ENCODE measurements at places on chromosomes 5 and 9. TPM values are rescaled to one million over a fixed set of nuclear protein-coding genes. Genes with fewer than 3 reads are reported as not detected.

NOL8 gene
- total RNA-seq = 29.5 TPM

C7 gene
- total RNA-seq = not detected

EEIG1 gene
- 21.4 TPM for total RNA-seq

PNPLA7 gene
- 0.36 TPM for total RNA-seq

MELK gene
- total RNA-seq = 91.5 TPM

CDX1 gene
- total RNA-seq = not detected

LTC4S gene
- 13.4 TPM for total RNA-seq

CORO2A gene
- total RNA-seq = 12.5 TPM

DNA sequence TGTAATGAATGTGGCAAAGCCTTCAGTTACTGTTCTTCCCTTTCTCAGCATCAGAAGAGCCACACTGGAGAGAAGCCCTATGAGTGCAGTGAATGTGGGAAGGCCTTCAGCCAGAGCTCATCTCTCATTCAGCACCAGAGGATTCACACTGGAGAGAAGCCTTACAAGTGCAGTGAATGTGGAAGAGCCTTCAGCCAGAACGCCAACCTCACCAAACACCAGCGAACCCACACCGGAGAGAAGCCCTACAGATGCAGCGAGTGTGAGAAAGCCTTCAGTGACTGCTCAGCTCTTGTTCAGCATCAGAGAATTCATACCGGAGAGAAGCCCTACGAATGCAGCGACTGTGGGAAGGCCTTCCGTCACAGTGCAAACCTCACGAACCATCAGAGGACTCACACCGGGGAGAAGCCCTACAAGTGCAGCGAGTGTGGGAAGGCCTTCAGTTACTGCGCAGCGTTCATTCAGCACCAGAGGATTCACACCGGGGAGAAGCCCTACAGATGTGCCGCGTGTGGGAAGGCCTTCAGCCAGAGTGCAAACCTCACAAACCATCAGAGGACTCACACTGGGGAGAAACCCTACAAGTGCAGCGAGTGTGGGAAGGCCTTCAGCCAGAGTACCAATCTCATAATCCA, 6.8 kb downstream of the RPL12 start:
- no peak for DNase-seq

- DNase-seq = no peak
Measured at GRCh38 chr5:111734013-111734412, 23.0 kb downstream of the NREP start.

DNA sequence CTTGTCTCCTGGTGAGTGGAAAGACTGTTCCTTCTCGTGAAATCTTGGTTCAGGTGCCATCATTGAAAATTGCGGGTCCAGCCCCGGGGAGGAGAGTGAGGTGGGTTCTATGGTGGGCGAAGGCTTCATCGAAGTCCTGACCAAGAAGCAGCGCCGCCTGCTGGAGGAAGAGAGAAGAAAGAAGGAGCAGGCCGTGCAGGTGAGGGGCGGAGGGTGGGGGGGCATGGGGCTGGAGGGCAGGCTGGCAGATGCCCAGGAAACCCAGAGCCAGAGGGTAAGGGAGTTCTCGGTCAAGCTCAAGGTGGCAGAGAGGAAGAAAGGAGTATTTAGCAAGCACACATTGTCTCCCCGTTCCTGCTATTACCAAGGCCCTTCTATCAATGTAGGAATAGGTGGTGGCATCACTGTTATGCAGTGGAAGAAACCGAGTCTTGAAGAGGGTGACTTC, 24.3 kb upstream of the POMT1 start:
- DNase-seq = no peak

DNA sequence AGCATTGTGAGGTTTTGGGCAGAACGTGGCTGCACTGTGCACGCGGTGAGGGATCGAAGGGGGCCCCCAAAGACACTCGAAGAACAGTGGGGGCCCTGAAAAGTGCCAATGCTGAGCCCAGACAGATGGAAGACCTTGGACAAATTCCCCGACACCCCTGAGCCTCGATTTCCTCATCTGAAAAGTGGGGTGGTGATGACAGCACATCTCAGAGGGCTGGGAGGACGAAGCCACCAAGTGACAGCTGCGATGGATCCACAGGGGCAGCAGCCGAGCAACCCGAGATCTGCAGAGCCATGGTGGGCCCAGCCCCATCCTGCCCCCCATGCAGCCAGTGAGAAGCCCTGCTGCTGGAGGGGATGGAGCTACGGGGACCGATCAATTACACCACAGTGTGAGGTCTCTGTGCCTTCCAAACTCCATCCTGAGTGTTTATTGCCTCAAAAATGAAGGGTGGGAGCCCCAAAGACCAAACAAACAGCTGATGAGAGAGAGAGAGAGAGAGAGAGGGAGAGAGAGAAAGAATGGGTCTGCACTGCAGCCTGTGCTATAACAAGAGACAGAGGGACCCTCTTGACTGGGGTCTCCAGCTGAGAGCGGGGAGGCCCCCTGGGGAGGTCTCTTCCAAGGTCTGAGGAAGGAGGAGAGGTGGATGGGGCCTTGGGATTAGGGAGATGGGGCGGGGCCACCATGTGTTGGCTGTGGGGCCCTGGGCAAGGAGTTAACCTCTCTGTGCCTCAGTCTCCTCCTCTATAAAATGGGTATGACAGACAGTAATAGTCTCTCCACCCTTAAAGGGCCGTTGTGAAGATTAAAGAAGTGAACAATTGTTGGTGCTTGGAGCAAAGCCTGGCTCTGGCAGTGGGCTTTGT, 134.4 kb upstream of the IER5L start:
- no peak for DNase-seq

DNA sequence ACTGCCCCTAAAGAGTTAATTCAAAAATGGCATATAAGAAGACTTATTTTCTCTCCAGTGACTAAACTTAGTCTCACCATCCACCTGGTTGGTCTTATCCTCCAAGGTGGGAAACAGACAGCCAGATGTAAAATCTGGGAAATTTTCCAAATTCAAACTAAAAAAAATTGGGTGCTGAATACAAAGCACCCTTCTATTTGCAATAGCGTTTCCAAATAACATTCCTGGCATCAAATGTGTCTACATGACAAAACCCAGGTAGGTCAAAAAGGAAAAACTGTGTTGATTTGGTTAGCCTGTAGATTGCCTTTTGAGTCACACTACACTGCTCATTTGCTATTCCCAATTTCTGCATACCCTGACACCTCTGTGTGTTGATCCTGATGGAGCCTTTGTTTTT, 252.2 kb downstream of the NR2F1-AS1 start:
- DNase-seq = no peak

DNA sequence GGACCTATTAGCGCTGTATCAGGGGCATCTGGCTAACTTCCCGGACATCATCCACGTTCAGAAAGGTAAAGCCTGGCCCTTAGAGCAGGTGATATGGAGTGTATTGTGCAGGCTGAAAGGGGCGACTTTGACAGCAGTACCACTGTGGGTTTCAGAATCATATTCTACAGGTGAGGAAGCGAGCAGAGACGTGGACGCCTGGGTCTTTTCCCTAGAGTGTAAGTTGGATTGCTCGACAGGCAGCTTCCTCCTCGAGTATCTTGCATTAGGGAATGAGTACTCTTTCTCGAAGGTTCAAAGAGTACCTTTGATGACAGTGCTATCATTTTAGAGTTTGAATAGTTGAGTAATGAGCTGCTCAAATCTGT, 1.9 kb downstream of the SNX18 start:
- DNase-seq = no peak

DNA sequence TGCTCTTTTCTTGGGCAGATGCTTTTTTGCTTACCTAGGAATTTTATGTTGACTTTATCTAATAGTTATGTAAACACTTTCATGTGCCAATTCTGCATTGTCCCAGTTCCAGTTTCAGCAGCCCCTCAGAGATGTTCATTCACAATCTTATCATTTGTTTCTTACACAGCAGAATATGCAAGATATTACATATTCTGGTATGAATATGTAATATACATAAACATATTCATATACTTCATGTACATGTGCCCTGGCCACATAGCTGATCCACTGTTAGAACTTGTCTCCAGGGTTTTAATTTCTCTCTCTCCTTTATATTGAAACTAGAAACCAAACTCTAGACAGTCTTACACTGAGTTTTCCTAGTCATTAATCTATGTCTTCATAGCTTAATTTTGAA, 90.2 kb upstream of the PARP8 start:
- no peak for DNase-seq

DNA sequence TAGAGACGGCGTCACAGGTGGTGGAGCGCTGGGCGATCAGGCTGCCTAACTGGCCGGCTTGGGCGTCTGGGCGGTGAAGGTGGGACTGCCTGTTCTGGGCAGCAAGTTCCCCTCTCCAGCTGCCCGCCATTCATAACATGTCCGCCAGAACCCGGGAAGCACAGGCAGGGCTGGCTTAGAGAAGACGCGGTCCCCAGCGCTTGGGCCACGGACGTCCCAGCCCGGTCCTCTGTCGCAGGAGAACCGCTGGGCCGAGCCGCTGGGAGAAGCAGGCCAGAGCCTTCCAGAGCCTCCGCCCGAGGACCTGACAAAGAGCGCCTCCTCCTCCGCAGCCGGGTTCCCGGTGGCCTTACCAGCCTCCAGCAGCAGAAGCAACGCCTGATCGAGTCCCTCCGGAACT, 15.2 kb upstream of the HAND1 start:
- DNase-seq = no peak

DNA sequence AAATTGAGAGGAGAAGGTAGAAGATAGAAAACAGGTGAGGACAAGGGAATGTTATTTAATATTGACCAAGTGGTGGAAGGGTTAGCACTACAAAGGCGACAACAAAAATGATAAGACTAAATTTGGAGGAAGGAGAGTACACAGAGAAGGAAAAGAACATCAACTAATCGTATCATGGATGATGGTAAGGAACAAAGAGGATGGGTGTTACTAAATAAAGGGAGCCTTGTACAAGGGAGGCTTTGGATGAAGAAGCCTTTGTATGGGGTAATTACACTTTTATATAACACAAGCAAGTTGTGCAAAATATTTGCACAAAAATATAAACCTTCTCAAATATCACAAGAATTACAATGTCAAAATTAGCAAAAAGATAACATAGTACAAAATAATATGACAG, 125.7 kb downstream of the ZNF608 start:
- no peak for DNase-seq

DNA sequence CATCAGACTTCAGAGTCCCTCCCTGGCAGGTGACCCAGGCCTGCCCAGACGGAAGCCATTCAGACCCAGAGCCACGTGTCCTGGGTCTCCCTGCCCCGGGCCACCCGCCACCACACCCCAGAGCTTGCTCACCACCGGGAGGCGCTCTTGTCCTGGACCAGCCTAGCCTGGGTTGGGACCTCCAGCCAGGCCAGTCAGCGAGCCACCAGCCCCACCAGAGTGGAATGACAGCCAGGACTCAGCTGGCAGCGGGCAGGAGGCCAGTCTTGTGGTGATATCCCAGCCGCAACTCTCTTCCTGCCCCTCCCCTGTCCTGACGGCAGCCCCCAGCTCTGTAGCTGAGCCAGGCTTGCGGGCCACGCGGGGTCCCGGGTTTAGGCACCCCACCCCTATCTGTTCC, 1.7 kb upstream of the PTGDS start:
- DNase-seq = peak; percentile 91

- DNase-seq = no peak
Measured at GRCh38 chr5:98709681-98710080, 63.8 kb upstream of the RGMB start.

GRCh38 chr5:172943283-172943841, 15.9 kb upstream of the RPL26L1 start:
- peak; percentile 94 for DNase-seq

- DNase-seq = no peak
Measured at GRCh38 chr5:178762960-178763359, 32.5 kb upstream of the ZNF354A start.

GRCh38 chr9:127550751-127551150, 61.3 kb upstream of the STXBP1 start:
- no peak for DNase-seq

GRCh38 chr5:87411586-87411972, 1.2 kb downstream of the CCNH start:
- no peak for DNase-seq

DNA sequence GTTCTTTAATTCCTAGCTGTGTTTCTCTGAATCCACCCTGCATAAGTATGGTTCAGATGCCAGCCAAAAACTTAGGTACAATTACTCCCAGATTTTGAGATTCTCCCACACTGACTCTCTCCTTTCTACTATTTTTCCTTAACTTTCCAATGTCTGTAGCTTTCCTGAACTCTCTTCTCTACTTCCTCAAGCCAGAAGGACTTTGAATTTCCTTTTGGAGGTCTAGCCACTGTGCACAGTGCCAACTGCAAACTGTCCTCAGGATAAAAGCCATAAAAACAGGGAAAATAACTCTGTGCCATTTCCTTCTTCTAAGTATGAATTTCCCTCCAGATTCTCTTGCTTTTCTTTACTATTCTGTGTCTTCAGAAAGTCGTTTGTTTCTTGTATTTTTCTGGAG, 157.2 kb downstream of the AP3B1 start:
- no peak for DNase-seq

DNA sequence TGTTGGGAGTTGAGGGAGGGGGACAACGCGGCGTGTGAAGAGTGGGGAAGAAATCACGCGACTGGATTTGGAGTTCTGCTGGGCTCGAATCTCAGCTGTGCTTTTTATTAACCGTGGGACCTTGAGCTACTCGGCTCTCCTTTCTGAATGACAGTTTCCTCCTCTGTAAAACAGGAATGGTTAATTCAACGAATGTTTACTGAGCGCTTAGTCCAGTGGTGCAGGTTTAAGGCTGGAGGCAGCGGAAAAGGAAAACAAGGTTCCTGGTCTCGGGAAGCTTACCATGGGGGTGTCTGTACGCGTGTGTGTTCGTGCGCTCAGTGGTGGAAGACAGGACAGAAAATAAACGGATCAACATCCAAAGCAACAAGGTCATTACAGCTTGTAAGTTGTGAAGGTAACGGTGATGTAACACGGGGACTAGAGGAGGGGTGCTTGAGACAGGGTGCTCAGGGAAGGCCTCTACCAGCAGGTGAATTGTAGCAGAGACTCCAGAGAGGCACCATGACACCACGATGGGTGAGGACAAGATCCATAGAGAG, 277 bp downstream of the EIF4E1B start:
- no peak for DNase-seq

GRCh38 chr5:78587775-78588291, 60.7 kb downstream of the LHFPL2 start:
- DNase-seq = no peak

Measured in A172 (cell line).